Activated CD4-positive, CD25-positive, alpha-beta regulatory T cell (primary cell): ENCODE measurements at places on chromosomes 12 and 14.

- no peak for DNase-seq
These were observed 17.4 kb upstream of the B4GALNT3 start for GRCh38 chr12:442235-442884.

- no peak for DNase-seq
These were observed 167.5 kb downstream of the DPF3 start for GRCh38 chr14:72726444-72726843.

GRCh38 chr12:80761838-80762237 lies 45.1 kb downstream of the MYF5 start:
- DNase-seq = no peak

GRCh38 chr14:61226015-61226654 lies 55.0 kb downstream of the TMEM30B start:
- no peak for DNase-seq

- no peak for DNase-seq
These were observed 940.8 kb downstream of the SLC6A15 start for GRCh38 chr12:83971781-83972180.

GRCh38 chr14:84750763-84751554 lies 779.0 kb upstream of the FLRT2 start:
- no peak for DNase-seq

- no peak for DNase-seq
These were observed 56.1 kb upstream of the FBRSL1 start for GRCh38 chr12:132433641-132434395.

DNA sequence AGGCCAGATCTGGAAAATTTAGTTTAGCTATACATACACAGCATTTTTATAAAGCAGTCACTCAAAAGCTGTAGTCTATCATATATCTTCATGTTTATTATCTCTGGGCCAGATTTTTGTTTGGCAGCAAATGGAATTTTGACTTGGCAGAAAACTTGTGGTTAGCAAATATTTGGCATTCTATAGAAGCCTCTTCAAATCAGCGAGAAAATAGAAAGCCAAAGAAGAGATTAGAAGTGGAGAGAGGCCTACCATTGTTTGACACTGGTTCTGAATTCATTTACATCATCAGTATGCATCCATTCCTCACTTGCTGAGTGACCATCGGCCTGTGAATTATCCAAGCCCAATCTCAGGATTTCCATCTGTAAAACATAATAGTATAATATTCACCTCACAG lies 1077.6 kb downstream of the GALC start:
- DNase-seq = no peak

- DNase-seq = no peak
These were observed 126.6 kb upstream of the PRKD1 start for GRCh38 chr14:30054201-30054600.

- no peak for DNase-seq
These were observed 42.1 kb downstream of the LIMA1 start for GRCh38 chr12:50241178-50241577.

GRCh38 chr14:68873376-68873775 lies 80.5 kb upstream of the ZFP36L1 start:
- DNase-seq = no peak

DNA sequence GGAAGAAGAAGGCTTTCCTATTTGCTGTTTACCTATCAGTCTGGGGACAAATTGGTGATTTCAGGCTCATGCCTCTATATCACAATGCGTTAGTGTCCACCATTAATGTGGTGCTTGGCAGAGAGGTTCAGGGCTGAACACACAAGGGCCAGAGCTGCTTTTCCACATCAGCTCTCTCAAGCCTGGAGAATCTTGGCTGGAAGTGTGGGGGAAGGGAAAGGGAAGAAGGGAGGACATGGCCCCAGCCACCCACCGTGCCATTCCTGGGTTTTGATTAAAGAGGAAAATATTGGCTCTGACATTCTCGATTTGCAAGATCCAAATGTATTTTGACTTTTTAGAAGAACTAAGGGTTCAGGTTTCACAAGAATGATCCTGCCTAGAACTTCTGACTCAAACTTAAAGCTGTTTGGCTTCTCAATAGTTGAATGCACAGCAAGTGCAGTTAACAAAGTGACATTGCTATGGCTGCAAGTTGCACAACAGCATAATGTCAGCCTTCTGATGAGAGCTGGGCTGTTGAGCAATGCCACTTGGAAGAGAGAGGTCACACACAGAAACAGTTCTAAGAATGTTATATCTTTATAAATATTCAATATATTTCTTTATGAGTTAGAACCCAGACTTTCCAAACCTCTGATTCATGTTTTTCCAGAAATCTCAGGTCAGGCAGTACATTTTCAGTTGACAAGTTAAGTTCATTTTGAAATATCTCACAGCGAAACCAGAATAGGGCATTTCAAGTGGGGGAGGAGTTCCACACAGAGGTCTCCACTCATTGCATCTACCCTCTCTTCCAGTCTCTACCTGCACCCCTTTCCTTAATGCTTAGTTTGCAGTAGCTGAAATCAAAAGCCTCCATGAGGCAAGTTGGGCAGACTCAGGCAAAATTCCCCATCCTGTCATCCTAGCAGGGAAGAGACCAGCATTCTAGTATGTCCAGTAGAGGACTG lies 25.3 kb downstream of the IGF1 start:
- no peak for DNase-seq

DNA sequence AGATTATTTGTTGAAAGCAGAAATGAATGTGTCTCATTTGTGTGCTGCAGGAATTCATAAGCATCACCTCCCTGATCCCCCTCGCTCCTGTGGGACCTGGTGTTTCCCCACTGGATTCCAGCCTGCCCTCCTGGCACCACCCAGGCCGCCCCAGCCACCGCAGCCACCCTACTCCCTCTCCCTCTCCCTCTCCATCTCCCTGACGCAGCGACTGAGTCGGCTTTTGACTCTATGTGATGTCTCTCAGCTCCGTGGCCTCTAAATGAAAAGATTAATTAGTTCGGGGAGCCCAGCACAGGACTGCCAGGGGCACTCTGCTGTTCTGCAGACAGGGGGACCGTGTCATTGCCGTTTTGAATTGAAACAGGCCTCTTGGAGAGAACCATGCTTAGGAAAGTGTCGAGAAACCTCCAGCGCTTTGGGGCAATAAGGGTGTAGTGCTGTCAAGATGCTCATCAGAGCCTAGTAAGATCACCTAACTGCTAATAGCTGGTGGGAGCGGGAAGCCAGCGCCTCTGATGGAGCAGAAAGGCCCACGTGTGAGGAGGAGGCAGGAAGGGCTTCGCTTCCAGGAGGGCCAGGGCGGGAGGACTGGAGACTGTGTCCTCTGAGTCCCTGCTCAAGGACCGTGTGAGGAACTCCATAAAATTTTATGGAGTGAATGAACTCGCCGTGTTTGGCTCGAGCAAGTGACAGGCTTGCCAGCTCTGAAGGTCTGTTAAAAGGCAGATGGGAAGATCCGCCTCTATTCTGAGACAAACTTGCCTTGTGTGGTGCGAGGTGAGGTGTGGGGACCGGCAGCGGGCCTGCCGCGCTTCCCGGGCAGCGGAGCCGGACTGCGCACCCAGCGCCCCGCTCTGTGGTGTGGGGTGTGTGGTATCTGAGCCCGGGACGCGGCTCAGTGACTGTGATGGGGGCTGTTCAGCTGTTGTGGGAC lies 157.4 kb upstream of the C14orf180 start:
- DNase-seq = no peak
